Activated T-helper 1 cell treated with anti-CD3 and anti-CD28 coated beads, Interleukin-12 subunit alpha, Interleukin-12 subunit beta, Interleukin-2, Interleukin-4 antibody, amounts not matched to agents 30 ng/mL and 10 ng/mL and 1 ng/mL, durations not matched to agents 14 hours and 24 hours and 36 hours (primary cell): ENCODE measurements at places on chromosomes 11 and 22. TPM values are rescaled to one million over a fixed set of nuclear protein-coding genes. Genes with fewer than 3 reads are reported as not detected.

POLR3H gene
- total RNA-seq, result 51.8 and 52.0 TPM in 2 replicates

TTC12 gene
- 7.4 and 8.5 TPM in 2 replicates for total RNA-seq

TMEM121B gene
- total RNA-seq, result 0.20 and 0.23 TPM in 2 replicates

NUP160 gene
- total RNA-seq, result 91.9 and 98.6 TPM in 2 replicates

GANAB gene
- 238 and 255 TPM in 2 replicates for total RNA-seq

DNA sequence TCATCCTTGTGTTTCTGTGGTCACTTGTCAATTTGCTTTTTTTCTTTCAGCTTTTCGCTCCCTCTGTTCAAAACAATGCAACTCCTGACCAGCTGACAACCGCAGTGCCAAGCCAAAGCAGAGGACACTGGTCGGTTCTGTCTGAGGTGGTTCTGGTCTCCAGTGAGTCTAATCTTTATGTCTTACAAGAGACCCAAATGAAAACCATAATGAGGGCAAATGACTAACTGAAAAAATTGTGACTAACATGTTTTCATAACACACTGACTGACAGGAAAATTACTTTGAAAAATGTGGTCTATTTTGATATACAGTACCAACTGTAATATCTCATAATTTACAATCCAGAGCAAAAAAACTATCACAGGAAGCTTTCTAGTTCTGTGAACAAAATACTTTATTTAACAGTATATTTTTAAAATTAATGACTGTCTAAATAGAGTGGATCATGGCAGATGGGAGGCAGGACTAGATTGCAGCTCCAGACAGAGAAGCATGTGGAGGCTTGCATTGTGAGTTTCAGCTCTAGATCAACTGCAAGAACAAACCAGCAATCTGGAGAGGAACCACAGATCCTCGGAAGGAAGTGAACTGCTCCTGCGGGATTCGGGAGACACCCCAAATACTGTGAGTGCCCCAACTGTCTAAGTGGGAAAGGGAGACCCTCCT is 311.8 kb downstream of the SBF2 start:
- no peak overlapping the region for H3K27ac ChIP-seq
- no peaks in the 10 kb centered on the region for H3K4me1 ChIP-seq
- no peaks in the 10 kb centered on the region for H3K27me3 ChIP-seq
- H3K36me3 ChIP-seq, result no peaks in the 10 kb centered on the region

DNA sequence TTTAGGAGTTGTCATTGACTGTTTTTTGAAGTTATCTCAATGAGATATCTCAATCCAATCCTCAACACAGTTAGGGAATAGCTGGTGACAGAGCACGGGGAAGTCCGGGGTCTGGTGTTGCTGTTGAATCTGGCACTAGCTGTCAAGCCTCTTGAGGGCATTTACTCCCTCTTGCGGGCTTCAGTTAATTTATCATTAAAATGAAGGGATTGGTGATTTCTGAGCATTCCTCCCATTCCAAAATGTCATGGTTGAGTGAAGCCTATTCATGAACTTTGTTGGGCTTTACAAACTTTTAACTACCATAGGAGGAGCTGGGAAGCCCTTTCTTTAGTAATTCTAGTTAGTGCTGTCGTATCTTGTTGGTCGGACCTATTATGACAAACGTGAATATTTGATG is 40.2 kb downstream of the UVRAG start:
- no peak overlapping the region for H3K4me3 ChIP-seq
- H3K27ac ChIP-seq, result no peak overlapping the region
- no peaks in the 10 kb centered on the region for H3K27me3 ChIP-seq
- H3K4me1 ChIP-seq, result peaks cover 20% of the 10 kb centered on the region

GRCh38 chr11:122686111-122686510 is 30.6 kb downstream of the UBASH3B start:
- H3K27me3 ChIP-seq, result peaks cover 8% of the 10 kb centered on the region
- DNase-seq, result no peak
- peaks cover 2% of the 10 kb centered on the region for H3K36me3 ChIP-seq
- H3K27ac ChIP-seq, result no peak overlapping the region
- peaks cover 14% of the 10 kb centered on the region for H3K4me1 ChIP-seq

DNA sequence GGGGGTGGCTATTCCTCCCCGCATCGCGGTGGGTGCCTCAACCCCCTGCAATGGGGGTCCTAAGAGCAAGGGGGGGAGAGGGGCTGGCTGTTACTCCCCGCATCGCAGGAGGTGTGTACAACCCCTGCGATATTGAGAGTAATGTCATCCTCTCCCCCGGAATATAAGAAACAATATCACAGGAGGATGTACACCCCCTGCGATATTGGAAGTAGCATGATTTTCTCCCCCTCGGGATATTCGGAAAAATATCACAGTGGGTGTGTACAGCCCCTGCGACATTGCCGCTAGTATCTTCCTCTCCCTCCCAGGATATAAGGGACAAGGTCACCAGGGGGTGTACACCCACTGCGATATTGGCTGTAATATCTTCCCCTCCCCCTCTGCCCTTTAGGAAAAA is 22.5 kb upstream of the APOL5 start:
- no peaks in the 10 kb centered on the region for H3K4me1 ChIP-seq
- H3K27me3 ChIP-seq, result no peaks in the 10 kb centered on the region
- H3K4me3 ChIP-seq, result no peak overlapping the region
- DNase-seq, result no peak
- no peaks in the 10 kb centered on the region for H3K36me3 ChIP-seq
- H3K27ac ChIP-seq, result no peak overlapping the region

DNA sequence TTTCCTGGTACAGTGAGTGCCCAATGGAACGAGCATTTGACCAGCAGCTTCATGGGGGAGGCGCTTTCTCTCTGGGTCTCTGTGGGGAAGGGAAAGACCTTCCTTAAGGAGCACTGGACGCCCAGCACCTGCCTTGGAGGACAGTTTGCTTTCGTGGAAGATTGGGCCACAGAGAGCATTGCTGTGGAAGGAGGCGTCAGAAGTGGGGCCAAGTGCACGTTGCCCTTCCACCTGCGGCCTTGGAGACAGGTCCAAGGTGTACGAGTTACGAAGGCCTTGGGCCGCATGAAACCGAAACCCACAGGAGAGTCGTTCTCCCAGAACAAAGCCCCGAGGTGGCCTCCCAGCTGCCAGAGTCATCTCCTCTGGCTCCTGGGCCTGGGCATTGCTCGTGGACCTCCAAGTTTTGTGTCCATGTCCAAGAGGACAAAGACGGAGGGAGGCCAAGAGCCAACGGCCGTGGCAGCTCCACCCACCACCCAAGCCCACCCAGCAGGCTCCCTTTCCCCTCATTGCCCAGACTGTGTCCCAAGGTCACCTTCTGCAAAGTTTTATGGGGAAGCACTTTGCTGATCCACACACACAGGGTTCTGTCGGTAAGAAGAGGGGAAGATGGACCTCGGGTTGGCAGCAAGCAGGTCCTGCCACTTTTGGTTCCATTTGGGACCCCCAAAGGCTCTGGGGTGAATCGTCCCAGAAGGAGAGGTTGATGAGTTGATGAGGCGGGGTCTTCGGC is 5.8 kb upstream of the NLRP6 start:
- H3K4me3 ChIP-seq, result no peak overlapping the region
- H3K27ac ChIP-seq, result peak overlapping the region; percentile 19
- H3K4me1 ChIP-seq, result peaks cover 40% of the 10 kb centered on the region
- peaks cover 24% of the 10 kb centered on the region for H3K27me3 ChIP-seq
- DNase-seq, result no peak
